ENCODE measurements at places on chromosomes 1 and 21.

GRCh38 chr1:7174980-7175906 is 390.0 kb downstream of the CAMTA1 start:
- no peak for DNase-seq

GRCh38 chr21:45787371-45787770 is 143.8 kb downstream of the PCBP3 start:
- DNase-seq = no peak

DNA sequence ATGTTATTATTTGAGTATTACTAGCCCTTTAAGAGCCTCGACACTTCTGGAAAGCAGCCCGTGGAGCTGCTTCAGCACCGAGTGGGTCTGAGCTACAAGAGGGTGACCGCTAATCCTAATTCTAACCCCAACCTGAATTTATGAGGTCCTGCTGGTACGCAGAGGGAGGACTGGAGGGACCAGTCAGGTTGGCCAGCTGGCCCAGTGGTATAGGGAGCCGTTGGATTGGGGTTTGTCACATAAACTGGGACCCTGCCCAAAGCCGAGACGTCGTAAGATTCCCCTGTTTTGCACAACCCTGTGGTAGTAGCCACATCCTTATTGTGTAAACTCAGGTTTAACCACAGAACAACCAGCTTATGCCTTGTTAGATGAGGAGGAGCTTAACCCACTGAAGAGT is 60.8 kb upstream of the F3 start:
- no peak for DNase-seq

DNA sequence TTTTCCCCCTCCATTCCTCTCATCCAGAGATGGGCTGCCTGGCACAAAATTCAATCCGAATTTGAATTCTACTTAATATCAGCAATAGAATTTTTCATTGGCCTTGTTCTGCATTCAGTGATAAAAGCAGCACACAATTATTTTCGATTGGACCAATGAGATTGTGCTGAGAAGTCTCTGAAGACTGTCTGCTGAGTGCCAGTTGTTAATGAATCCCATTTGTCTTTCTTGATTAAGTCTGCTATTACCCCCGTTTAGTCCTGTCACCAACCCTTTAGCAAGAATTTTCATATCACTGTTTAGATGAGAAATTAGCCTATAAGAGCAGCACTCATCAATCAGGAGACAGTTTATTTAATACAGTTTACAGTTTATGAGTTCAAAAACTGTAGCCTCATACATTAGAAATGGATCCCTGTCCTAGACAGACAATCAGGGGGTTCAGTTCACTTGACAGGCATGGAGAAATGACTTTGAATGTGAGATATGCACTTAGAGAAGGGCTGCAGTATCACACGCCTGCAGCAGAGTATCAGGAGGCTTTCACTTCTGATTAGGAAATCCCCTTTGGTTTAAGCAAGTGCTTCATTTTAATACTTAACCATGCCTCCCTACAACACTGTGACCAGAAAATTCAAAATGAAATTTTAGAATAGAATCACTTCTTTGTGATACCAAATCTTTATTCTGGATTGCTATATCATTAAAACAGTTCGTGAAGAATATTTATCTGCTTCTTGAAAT is 304.7 kb upstream of the PTBP2 start:
- no peak for DNase-seq

DNA sequence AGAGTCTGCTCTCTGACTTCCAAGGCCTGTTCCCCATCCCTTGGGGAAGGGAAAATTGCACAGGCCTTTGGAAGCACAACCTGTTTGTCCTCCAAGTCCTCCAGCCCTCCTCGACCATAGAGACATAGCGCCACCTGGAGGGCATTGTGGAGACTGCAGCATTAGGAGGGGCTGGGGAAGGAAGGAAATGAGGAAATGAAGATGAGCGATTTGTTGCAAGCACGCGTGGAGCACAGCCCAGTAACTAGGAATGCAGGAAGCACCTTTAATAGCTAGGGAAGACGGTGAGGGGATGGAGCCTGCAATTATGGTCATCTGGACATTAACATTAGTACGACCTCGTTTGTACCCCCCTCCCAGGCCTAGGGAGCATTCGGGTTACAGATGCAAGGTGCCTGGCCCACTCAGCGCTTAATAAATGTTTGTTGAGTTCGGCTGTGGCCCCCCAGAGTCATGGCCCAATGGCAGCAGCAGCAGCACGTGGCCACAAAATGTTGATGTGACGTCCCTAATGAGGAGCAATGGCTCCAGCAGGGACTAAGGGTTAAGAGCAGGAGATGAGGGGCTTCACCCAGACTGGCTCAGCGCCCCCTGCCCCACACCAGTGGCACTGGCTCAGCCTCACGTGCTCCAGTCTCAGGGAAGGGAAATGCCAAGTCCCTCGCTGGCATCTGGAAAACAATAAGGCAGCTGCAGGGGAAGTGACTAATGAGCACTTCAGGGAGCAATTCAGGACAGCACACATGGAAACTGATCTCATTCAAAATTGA is 8.0 kb upstream of the CAMK2N1 start:
- peak; percentile 70 for DNase-seq

- DNase-seq = no peak
Measured at GRCh38 chr1:93779540-93780165, 98.0 kb upstream of the BCAR3 start.

DNA sequence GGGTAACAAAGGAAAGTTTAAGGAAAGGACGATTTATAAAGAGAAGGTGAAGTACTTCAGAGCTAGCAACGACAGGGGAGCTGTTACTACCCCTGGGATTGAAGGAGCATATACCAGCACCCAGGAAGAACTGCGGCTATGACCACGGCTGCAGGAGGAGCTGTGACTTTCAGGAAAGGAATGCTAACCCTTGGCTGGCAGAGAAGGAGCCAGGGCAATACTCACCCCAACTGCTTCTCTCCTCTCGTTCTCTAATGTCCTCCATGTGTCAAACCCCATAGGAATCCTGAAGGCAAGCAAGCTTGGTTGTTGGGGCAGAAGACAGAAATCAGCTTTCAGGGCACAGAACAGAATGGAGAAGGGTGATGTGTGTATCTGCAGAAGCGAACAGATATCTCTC is 120.5 kb downstream of the TMEM53 start:
- no peak for DNase-seq

GRCh38 chr1:247241691-247242090 is 14.2 kb upstream of the VN1R5 start:
- no peak for DNase-seq

DNA sequence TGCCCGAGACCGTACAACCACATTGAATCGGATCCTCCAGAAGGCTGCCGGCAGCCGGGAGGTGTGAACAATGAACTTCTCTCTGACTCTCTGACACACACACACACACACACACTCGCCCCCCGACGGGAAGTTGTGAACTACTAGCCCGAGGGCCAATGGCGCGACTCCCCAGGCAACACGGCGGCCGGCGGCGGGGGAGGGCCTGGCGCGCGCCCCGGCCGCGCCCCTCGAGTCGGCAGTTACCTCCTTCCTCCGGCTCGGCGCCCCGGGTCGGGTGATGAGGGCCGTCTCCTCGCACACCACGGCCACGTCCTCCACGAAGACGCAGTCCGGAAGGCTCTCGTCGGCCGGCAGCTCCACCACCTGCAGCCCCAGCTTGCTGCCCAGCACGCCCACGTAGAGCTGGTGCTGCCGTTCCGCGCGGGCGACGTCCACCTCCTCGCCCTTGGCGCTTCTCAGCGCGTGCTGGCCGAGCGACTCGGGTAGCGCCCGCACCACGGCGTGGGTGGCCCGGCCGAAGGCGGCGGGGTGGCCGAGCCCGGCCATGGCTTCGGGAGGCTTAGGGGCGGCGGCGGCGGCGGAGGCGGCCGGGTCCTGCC is 361 bp downstream of the DDAH1 start:
- DNase-seq = no peak

DNA sequence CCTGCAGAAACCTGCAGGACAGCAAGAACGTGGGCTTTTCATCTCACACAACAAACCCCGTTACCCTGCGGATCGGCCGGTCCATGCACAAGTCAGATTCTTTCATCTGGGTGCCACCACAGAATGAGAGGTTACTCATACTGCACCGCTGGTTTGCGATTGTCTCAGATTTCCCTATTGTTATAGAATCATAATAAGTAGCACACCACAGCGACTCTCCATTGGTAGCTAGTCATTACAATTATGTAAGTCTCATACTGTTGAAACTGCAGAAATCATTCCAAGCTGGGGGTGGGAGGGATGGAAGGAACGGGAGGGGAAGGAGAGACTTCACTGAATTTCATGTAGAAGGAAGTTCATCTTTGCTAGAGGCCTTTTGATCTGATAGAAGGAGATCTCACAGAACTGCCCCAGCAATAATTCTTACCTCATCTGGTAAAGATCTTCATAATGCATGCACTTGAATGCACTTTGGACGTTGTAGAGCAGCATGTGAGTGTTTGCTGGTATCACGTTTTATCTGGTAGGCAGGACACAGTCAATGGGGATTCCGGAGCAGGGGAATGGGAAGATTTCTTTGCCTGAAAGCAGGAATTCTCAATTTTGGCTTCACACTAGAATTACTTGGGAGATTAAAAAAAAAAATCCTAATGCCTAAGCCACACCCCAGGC is 221.1 kb downstream of the KIF26B start:
- no peak for DNase-seq

- DNase-seq = no peak
Measured at GRCh38 chr1:197210426-197210825, 57.6 kb upstream of the CRB1 start.

DNA sequence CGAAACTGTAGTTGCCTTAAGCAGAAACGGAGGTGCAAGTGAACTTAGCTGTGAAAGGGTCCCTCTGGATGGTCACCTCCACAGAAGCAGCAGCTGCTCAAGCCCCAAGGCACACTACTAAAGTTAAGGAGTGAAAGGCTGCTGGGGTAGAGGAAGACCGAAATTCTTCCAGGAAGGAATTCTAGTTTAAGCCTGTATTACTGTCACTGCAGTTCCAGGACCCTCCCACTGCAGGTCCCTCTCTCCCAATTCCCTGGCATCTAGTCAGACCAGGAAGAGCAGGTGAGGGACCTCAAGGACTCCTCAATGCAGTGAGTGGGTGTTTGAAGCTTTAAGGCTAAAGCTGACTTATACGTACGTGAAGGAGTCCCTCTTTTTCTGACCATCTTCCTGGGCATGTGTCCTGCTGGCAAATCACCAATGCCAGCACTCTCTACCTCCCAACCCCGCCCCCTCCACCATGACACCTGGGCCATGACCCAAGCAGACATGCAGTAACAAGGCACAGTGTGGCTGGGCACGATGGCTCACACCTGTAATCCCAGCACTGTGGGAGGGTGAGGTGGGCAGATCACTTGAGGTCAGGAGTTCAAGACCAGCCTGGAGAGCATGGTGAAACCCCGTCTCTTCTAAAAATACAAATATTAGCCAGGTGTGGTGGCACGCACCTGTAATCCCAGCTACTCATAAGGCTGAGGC is 57.2 kb downstream of the TGFBR3 start:
- no peak for DNase-seq

DNA sequence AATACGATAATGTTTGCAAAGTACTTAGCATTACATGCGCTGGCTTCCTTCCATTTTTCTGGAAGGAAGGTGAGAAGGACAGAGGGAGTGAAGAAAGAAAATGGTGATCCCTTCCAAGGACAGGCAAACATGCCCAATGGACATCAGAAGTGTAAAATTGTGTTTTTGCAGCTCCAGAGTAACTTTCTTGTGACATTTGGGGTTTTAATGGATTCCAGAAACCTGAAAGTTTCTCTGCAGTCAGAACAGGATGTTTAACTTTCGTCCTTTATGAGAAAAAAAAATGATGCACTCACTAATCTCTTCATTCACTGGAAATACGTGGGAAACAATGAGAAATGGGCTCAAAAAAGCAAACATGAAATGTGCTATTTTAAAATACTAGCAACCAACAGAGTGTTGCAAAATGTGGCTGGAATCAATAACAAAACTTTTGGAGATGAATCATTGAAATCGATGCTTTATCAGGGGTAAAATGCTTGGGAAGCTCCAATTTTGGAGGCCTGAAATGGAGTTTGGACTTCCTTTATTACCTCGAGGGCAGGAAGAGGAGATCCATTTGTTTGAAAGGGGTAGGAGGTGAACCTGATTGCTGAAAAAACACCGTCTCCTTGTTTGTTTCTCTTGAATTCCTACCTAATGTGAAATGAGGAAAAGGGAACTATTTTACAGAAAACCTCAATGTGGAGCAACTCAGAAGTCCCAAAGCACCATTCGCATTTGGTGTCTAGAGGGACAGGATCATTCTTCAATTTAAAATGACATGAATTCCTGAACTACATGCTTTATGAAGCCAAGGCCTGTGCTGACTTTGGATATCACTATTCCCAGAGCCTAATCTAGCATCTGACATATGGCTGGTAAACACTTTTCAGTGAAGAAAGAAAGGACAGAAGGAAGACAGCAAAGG is 129.5 kb downstream of the TRABD2B start:
- DNase-seq = no peak

- DNase-seq = no peak
Measured at GRCh38 chr1:204283711-204284651, 70.2 kb upstream of the GOLT1A start.

DNA sequence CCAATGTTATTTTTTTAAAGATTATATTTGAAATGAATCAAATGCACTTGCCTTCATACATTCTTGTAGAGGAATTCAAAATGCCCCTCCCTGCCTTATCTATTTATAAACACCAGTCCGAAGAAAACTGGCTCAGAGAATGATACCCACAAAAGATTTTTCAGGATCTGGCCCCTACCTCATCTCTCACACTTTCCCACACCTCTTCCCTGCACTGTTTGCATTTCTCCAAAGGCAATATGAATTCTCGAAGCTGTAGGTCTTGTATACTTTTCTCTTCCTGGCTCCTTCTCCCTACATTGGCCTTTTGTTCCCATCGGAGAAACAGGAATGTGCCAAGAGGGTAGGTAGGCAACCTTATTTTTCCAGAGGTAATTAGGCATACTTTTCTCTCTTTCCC is 12.0 kb upstream of the CCDC190 start:
- DNase-seq = no peak

- DNase-seq = no peak
Measured at GRCh38 chr1:112614460-112615065, 4.4 kb downstream of the ST7L start.

GRCh38 chr1:158496374-158496773 is 24.4 kb downstream of the OR10R2 start:
- no peak for DNase-seq

GRCh38 chr1:36852586-36852985 is 181.7 kb downstream of the GRIK3 start:
- no peak for DNase-seq
